ENCODE measurements at places on chromosomes 16 and 17.

- no peak for DNase-seq
These were observed 14.1 kb downstream of the ODF4 start for GRCh38 chr17:8353736-8354135.

GRCh38 chr16:54816471-54816870, 114.2 kb upstream of the IRX5 start:
- DNase-seq = no peak

DNA sequence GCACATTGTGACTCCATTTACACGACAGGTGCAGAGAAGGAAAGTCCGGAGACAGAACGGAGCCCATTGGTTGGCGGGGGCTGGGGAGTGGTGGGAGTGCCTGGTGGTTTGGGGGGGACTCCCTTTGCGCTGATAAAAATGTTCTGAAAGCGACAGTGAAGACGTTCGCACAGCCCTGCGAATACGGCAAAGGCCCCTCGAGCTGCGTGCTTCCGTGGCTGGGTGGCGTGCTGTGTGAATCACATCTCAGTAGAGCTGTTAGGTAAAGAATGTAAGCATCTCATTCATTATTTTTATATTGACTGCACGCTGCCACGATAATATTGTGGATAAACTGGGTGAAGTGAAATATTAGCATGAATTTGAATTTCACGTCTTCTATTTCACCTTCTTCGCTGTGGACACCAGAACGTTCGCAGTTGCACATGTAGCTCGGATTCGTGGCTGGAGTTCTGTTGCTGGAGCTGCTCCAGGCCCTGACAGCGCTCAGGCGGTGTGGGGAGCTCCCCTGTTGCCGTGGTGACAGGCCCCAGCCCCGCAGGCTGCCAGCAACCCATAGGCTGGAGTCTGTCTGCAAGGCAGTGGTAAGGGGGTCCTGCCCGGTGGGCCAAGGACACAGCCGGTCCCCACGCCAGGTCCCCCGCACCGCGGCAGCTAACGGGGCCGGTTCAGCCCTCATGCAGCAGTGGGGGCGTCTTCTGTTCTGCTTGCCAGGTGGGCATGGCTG, 44.6 kb downstream of the SOX8 start:
- DNase-seq = no peak

DNA sequence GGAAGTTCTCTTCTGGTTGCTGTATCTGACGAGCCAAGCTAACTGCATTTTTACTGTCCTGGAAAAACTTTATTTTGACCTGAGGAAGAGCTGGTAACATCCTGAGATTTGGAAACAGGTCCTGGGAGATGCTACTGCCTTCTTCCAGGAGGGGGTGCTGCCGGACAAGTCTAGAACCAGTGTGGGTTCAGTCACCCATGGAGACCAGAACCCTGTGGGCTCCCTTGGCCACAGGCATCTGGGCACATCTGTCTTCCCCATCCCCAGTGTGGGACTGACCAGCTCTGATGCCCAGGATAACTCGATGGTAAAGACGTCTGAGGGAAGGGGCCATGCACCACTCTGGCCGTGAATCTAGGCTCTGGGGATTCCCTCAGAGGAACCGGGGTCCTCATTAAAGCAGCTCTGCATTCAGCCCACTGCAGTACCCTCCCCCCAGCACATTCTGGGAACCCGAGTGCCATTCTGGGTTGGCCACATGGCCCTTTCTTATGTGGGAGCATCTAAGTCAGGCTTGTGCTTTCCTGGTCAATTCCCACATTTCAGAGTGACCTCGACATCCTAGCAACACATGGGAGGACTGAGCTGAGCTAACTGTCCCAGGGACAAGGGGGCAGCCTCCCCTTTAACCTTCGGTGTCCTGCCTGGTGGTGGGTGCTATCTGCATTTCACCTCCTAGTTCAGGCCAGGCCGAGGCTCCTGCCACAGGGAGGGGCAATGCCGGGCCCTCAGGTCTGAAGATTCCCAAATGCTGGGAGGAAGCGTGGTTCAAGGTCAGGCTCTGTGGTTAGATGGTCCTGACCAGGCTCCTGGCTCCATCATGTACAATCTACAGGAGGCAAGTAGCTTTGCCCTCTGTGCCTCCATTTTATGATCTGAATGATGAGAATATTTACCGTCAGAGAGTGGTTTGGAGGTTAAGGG, 6.4 kb downstream of the C16orf86 start:
- DNase-seq = peak; percentile 81

- DNase-seq = no peak
These were observed 3.1 kb downstream of the ALOX15B start for GRCh38 chr17:8041979-8042378.

GRCh38 chr16:14284930-14285512, 213.9 kb downstream of the MRTFB start:
- DNase-seq = no peak

Data from dermis microvascular lymphatic vessel endothelial cell (primary cell).